ENCODE measurements at places on chromosomes 1 and 21. TPM values are rescaled to one million over a fixed set of nuclear protein-coding genes. Genes with fewer than 3 reads are reported as not detected.

The ZBTB37 gene
- 3.5 TPM for total RNA-seq

DNA sequence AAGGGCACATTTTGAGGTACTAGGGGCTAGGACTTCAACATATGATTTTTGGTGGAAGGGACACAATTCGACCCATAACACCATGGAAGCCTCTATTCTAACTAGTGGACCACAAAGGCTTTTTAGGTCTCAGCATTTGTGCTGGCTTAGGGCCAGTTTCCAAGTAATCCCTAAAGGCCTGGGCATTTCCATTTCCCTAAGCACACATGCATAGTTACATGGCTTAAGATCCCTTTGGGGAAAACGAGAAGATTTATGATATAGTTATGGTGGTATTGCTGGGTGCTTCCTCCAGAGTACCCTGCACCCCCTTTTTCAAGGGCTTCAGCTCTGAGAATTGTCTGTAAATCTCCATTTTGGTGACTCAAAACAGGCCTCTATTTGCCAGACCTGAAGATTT, 28.2 kb upstream of the TMEM54 start:
- DNase-seq: no peak

- no peak for DNase-seq
These were observed 8.3 kb upstream of the LGALS8 start for GRCh38 chr1:236515443-236515958.

DNA sequence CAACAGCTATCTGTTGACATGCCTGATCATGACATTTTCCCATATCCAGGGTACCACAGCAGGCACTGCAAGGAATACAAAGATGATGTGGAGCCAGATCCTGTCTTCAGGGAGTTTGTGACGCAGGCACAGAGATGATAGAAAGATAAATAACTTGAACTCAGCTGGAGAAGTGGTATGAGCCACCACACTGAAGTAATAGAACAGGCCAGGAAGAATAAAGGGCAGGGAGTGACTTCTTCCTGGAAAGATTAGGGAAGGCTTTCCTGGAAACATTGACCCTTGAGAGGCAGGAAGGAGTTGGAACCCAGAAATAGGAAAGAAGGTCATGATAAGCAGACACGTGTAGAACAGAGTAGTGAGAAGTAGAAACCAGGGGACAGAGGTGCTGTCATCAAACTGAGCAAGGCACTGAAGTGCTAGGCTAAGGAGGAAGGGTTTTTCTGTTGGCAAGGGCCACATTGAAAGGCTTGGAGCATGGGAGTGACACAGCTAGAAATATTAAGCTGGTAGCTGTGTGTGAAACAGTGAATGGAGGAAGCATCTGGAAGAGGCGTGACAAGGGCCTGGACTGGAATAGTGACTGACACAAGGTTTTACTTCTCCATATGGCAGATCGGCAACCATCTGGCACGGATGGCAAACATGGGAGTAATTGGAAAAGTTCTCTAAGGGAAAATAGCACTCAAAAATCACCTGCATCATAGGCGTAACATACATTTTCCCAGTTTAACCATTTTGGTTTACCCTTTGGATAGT, 68.4 kb downstream of the AK5 start:
- no peak for DNase-seq

DNA sequence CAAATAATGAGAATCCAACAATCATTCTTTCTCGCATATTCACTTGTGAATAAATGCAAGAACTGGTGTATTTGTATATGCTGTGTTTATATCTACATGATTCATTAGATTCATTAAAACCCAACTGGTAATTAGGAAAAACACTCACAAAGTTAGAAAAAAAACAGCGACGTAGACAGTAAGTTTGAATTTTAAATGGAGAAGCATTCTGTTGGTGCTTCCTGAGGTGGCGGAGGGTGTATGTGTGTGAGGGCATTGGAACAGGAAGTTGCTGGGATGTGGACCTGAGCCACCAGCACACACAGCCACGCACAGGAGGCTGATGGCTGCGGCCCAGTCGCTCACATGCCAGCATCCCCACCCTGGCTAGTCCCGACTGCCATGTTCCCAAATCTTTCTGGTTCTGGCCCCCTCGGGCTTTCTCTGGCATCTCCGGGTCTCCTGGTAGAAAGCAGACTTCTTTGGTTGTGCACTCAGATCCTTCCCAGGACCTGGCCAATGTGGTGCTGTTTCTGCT, 121.6 kb upstream of the IRF2BP2 start:
- DNase-seq: no peak
